Cardiac fibroblast (primary cell): ENCODE measurements at places on chromosomes 2 and 18.

DNA sequence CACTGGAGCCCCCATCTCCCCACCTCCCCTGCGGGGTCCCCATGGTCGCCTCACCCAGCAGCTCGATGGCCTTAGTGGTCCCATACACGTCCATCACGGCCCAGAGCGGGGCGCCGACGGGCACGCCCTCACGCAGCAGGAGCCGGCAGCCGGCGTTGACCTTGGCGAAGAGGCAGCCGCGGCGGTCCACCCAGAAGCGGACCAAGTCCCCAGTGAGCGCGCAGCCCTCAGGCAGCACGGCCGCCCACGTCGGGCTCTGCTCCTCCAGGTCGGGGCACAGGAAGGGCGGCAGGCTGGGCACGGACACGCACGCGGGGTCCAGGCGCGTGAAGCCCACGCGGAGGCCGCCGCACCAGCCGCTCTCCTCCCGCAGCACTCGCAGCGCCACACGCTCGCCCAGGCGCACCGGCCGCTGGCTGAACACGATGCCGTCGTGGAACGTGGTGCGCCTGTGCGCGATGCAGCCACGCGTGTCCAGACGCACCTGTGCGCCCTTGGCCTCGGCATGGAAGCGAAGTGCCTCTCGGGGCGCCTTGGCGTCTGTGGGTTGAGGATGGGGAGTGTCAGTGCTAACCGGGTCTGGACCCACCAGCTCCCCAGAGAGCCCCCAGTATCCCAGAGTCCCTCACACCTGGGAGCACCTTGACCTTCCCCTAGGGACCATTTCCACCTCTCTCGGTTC, 4.6 kb downstream of the NEURL3 start:
- DNase-seq, result no peak

DNA sequence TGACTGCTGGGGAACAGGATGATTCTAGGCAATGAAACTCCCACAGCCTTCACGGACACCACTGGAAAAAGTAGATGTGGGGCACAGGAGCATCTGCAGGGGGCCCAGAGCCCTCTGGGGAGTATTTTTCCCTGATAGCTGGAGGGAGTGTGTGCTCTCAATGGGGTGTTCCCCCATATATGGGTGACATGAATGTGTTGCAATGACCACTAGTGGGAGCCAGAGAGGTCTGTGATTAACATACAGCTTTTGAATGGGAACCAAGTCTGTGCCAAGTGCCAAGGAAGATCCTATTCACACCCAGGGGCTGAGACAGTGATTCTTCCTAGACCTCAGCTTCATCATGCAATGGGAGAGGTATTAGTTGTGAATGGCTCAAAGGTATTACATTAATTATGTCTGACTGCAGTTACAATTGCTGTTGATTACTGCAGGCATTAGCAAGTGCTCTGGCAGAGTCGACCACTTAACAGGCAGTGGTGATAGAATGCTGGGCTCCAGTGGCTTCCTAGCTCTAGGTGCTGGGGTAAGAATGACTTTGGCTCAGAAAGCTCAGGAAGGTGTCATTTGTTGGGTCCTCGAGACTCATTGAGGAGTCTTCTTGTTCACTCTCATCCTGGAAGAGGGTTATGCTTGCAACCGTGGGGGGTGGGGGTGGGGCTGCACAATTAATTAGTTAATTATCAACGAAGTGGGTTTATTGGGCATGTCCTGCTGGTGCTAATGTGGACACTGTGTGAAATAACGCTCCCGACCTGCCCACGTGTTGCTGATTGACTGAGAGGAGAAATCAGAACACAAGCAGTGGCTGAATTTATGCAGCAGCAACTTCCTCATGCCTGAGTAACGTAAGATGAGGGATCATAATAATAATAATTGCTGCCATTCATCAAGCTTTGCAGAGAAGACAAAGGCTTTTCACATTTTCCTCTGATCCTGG, 194.1 kb downstream of the CLIP4 start:
- DNase-seq, result peak; percentile 76

- DNase-seq, result peak; percentile 9
Observed at GRCh38 chr2:24183366-24184069, 8.7 kb downstream of the FAM228A start.

GRCh38 chr2:144586476-144586875, 66.6 kb upstream of the ZEB2 start:
- DNase-seq, result no peak

- DNase-seq, result no peak
Observed at GRCh38 chr2:230419181-230419580, 3.2 kb downstream of the SP100 start.

DNA sequence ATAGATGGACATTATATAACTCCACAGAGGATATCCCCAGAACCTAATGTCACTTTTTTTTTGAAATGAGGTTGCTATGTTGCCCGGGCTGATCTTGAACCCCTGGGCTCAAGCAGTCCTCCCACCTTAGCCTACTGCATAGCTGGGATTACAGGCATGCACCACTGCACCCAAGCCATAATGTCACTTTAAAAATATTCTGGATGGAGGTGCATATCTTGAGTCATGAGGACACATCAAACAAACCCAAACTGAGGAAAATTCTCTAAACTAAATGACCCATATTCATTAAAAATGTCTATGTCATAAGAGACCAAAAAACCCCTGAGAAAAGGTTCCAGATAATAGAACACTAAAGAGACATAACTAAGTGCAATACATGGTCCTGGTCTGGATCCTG, 36.3 kb downstream of the OSGEPL1 start:
- DNase-seq, result no peak

GRCh38 chr2:9800975-9801726, 42.1 kb upstream of the TAF1B start:
- peak; percentile 74 for DNase-seq

DNA sequence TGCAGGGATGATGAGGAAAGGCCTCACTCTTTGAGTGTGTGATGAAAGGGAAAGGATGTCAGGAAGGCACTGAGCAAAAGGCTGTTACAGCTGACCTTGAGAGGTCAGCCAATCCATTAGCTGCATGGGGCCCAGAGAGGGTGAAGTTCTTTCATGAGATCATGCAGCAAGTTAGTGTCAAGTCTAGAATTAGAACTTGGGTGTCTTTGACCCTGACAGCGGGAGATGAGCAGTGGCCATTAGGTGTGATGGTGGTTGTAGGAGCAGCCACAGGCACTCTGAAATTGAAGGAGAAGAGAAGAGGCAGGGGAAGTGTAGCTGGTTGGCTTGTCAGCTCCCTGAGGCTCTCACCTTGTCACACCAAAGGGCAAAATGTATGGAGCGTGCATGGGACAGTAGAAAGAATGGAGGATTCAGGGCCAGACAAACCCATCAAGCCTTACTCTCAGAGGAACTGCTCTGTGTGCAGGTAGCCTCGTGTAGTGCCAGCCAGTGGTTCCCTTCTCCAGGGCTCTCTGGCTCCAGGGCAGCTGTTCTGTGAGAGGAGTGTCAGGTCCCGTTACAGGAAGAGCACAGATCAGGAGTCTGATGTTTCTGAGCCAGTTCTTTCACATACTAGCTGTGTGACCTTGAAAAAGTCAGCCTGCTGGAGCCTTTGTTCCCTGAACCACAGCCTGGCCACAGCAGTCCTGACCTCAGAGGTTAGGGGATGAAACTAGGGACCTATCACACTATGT, 35.9 kb downstream of the MAP4K4 start:
- no peak for DNase-seq

DNA sequence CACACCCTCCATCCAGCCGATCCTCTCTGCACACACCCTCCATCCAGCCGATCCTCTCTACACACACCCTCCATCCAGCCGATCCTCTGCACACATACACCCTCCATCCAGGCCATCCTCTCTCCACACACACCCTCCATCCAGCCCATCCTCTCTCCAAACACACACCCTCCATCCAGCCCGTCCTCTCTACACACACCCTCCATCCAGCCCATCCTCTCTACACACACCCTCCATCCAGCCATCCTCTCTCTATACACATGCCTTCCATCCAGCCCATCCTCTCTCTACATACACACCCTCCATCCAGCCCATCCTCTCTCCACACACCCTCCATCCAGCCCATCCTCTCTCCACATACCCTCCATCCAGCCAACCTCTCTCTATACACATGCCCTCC, 83.1 kb downstream of the EIPR1 start:
- no peak for DNase-seq

GRCh38 chr2:202375033-202375608, 1.0 kb upstream of the BMPR2 start:
- peak; percentile 76 for DNase-seq

DNA sequence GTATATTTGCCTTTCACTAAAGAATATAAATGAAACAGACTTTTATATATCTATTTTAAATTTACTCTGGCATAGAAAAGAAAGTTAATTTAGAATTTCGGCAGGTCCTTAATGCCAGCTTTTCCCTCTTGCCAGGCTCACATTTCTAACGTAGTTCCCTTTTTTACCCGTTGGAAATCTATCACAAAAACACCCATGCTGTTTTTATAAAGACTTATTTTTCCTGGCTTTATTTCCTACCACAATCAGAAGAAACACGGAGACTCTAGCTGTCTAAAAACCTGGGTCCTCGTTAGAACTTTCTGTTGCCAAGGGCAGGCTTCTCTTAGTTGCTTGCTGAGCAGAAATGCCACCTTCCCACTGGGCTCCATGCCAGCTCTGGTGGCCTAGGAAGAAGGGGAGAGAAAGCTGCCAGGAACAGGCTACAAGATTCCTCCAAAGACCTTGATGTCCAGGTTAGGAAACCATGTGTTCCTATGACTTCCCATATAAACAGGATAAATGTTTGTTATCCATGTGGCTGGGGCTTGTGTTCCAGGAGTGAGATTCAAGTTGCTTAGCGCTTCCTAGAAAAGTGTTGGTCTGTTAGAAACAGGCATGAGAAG, 17.8 kb upstream of the TMEM18 start:
- DNase-seq, result no peak

DNA sequence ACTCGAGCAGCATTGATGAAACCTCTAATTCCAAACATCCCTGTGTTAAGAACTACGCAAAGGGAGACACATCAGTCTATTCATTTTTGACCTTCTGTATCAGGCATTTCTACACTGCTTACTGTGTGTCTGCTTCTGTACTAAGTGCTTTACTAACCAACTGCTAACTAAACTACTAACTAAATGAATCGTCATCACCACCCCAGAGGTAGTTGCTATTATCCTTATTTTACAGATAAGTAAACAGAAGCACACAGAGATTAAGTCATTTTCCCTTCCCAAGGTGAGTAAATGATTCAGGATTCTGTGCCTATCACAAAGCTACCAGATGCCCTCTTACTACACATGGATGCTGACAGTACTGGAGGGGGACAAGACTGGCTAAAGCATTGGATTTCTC, 284.1 kb downstream of the AGPS start:
- no peak for DNase-seq

- no peak for DNase-seq
Observed at GRCh38 chr2:29751390-29751789, 170.0 kb downstream of the ALK start.

GRCh38 chr2:39118786-39119499, 1.9 kb downstream of the SOS1 start:
- DNase-seq, result no peak

DNA sequence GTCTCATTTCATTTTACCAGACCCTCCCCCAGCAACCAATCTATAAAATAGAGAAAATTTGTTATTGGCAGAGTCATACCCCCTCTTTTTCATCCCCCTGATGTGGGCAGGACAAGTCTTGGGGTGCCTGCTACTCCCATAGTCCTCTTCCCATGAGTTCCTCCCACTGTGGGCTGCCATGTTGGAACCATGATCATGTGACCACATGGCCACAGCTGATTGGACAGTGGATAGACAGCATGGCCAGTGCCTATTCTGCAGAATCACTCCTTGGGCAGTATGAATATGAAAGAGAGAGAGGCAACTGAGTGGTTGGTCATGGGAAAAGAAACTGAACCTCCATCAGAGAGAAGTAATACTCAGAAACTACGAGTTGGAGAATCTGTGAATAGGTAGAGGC, 84.9 kb downstream of the PDCL3 start:
- DNase-seq, result no peak

GRCh38 chr2:85999061-85999831, 106.4 kb downstream of the POLR1A start:
- peak; percentile 46 for DNase-seq

DNA sequence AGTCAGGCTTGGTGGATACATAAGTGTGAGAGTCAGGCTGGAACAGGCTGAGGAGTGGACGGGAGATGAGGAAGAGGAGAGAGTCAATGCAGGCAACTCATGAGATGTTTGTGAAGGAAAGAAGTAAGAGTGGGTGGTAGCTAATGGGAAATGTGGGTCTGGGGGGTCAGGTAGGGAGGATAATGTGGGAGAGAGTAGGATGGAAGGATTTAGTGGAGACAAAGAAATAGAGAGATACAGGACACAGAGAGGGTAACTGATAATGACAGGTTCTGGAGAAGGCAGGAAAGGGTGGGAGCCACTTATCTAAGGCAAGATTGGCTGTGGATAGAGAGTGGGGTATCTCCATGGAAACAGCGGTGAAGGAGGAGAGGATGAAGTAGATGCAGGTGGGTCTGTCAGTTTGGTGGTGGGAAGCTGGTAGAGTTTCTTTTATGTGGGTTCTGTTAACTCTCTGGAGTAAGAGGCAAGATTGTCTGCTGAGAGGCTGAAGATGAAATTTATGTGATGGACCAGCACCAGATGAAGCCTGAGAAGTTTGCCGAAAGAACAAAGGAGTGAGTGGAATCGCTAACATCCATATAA, 190.6 kb upstream of the SPRED2 start:
- no peak for DNase-seq

GRCh38 chr2:229196448-229196847, 74.6 kb downstream of the PID1 start:
- DNase-seq, result peak; percentile 32

- DNase-seq, result no peak
Observed at GRCh38 chr2:50785816-50786215, 246.1 kb downstream of the NRXN1 start.

DNA sequence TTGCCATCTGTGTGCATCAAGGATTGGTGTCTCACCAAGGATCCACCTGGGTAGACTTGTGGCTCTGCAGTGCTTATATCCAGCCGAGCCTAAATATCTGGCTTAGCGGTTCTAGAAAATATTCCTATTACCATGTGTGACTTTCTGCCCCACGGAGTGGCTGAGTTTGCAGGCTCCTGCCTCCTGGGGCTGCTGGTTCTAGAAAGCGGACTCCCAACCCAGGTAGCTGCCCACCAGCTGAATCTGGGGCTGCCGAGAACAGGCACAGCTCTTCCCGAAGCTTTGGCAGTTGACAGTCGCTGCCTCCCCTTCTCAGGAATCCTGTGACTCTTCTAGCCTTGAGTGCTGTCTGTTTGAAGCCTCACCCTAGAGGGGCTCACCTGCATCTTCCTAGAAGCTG, 104.6 kb downstream of the TPGS2 start:
- no peak for DNase-seq

- DNase-seq, result no peak
Observed at GRCh38 chr2:179856205-179856604, 5.2 kb downstream of the ZNF385B start.

- no peak for DNase-seq
Observed at GRCh38 chr2:101253703-101254450, 1.2 kb downstream of the CNOT11 start.

GRCh38 chr2:178345951-178346350, 105.0 kb downstream of the PRKRA start:
- peak; percentile 14 for DNase-seq
